ENCODE measurements at places on chromosomes 6 and 20. TPM values are rescaled to one million over a fixed set of nuclear protein-coding genes. Genes with fewer than 3 reads are reported as not detected.

The JPH2 gene
- 187 TPM for total RNA-seq

The ECT2L gene
- 0.42 TPM for total RNA-seq

The SCRT2 gene
- not detected for total RNA-seq

The TAGAP gene
- total RNA-seq, result 3.0 TPM

The CDKAL1 gene
- 10.3 TPM for total RNA-seq

The DEFB129 gene
- not detected for total RNA-seq

The CCN5 gene
- 833 TPM for total RNA-seq

The SLC35B3 gene
- 14.3 TPM for total RNA-seq

The KHDC1 gene
- 1.8 TPM for total RNA-seq

The RIPOR3 gene
- total RNA-seq, result 25.7 TPM

The SEL1L2 gene
- total RNA-seq, result not detected

The TTBK1 gene
- total RNA-seq, result 0.06 TPM

The OR2J3 gene
- not detected for total RNA-seq

The CD93 gene
- 24.5 TPM for total RNA-seq

The FAM209B gene
- total RNA-seq, result not detected

The ADGRB3 gene
- total RNA-seq, result 5.7 TPM

The SLC17A3 gene
- total RNA-seq, result not detected

The EPB41L1 gene
- 53.8 TPM for total RNA-seq

The FABP7 gene
- total RNA-seq, result not detected

The SLC13A3 gene
- 0.42 TPM for total RNA-seq

The ZNF831 gene
- 0.34 TPM for total RNA-seq

The CLDN20 gene
- total RNA-seq, result not detected

The MCHR2 gene
- total RNA-seq, result not detected

The BPIFB4 gene
- not detected for total RNA-seq

The MYBL2 gene
- total RNA-seq, result 0.19 TPM

The HLA-DQB2 gene
- total RNA-seq, result 1.7 TPM

The COX4I2 gene
- 7.1 TPM for total RNA-seq

The SNAP91 gene
- total RNA-seq, result 7.1 TPM

The ADGRF1 gene
- total RNA-seq, result not detected

The TINAG gene
- not detected for total RNA-seq

The GPR63 gene
- total RNA-seq, result 0.83 TPM

The GCNT2 gene
- 21.0 TPM for total RNA-seq

The ARMH2 gene
- not detected for total RNA-seq

The HLA-DPA1 gene
- 41.9 TPM for total RNA-seq

The SLC17A1 gene
- not detected for total RNA-seq

The MMP24 gene
- 0.83 TPM for total RNA-seq

The ENPP1 gene
- total RNA-seq, result 35.2 TPM

The MAK gene
- 0.42 TPM for total RNA-seq

The DDX43 gene
- 0.80 TPM for total RNA-seq

The CGA gene
- not detected for total RNA-seq

The GTF3C6 gene
- total RNA-seq, result 45.7 TPM

The BNIP5 gene
- not detected for total RNA-seq
